ENCODE measurements at places on chromosomes 12 and 14.
A peak's percentile ranks its signal among the peaks of the same experiment; 100 is the strongest.

DNA sequence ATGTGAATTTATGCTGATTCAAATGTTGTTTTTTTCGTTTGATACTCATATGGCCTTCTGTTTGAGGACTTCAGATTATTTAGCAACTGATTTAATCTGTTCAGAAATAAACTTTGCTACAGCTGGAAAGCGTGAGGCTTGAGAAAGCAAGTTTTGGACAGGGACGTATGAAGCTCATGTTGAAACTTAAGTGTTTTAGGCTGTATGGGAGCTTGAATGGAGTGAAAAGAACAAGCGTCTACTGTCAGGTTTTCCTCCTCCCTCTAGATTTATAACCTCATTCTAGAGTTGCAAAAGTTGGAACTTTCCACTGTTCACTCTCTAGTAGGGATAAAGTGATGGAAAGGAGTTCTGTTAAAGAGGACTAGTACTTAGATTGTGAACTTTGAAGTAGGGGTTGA is 1.0 kb downstream of the PRPF39 start:
- no peak for DNase-seq

GRCh38 chr14:73760598-73761586 is 46.7 kb upstream of the PNMA1 start:
- no peak for DNase-seq

DNA sequence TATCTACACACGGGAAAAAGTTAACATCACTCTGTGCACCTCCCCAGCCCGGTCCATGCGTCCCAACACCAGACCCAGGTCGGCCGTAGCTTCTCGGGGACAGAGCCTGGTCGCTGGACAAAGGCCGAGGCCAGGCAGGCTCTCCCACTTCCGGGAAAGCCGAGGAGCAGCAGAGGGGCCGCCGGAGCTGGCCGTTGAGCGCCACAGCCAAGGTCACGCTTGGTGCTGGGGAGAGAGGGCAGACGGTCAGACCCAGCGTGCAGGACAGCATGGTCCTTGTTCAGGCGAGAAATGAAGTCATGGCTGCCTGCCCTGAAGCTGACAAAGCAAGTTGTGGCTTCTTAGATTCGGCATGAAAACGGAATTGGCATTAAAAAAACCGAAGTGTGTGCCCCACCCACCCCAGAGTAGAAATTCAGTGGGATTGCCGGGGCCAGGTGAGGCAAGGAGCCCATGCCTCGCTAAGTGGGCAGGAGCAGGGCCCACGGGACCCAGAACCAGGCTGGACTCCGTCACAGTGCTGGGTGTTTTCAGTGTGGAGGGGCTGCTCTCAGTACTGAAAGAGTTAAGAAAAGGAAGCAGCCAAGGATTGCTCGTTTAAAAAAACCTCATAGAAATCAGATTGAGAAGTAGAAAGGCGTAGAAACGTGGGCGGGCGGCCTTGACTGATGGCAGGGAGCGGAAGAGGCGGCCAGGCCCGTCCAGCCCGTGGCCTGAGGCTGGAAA is 4.3 kb downstream of the ARL6IP4 start:
- DNase-seq, result no peak

DNA sequence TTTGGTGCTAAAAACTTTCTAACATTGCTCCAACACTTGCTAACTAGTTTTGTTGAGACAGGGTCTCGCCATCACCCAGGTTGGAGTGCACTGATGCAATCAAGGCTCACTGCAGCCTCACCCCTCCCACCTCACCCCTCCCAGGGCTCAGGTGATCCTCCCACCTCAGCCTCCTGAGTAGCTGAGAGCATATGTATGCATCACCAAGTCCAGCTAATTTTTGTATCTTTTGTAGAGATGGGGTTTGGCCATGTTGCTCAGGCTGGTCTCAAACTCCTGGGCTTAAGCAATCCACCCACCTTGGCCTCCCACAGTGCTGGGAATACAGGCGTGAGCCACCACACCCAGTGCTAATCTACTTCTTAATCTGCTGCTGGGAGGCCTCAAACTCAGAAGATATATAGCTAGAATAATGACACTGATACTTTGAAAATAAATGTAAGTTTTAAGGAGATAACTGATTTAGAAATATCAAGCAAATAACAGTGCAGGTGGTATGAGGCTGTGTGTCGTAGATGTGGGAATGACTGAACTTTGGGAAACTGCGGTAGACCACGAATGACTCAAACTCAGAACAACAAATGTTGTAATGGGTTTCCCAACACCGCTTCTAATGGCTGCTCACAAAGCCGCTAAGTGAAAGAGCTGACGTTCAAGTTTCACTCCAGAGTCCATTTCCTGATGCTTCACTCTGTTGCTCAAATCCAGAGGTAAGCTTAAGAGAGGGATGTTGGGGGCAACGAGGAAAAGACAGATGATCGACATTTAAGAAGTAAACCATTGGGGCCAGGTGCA is 10.0 kb downstream of the TMCC3 start:
- DNase-seq, result no peak

GRCh38 chr12:127681151-127681754 is 585.7 kb upstream of the TMEM132C start:
- DNase-seq, result no peak

DNA sequence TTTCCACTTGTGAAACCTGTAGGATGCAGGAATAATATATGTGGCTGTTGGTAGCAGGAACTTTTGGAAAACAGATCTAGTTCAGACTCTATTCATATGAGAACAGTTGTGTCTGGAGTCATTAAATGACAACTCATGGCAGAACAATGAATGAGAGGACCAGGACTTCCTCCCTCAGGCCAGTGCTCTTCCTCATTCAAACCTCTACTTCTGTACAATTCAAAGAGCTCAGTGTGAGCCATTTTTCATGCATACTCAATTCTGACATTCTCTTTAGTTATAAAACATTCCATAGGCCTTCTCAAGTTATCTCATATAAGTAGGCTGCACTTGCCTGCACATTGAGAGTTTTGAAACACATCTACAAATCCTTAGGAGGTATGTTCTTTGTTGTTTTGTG is 1526.6 kb upstream of the FLRT2 start:
- no peak for DNase-seq

DNA sequence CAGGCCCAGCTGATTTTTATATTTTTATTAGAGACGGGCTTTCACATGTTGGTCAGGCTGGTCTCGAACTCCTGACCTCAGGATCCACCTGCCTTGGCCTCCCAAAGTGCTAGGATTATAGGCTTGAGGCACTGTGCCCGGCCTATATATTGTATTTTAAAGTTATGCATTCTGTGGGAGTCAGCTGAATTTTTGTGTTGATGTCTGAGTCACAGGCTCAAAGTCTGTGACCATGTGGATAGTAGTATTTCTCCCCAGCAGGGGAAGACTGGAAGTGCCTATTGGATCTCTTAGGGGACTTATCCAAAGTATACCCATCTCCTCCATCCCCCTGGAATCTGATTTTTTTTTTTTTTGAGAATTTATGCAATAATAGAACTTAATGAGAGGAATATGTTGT is 43.8 kb upstream of the ATF1 start:
- no peak for DNase-seq

- no peak for DNase-seq
Observed at GRCh38 chr12:124344022-124344421, 49.1 kb downstream of the RFLNA start.

- no peak for DNase-seq
Observed at GRCh38 chr12:39975374-39975918, 130.4 kb downstream of the SLC2A13 start.

DNA sequence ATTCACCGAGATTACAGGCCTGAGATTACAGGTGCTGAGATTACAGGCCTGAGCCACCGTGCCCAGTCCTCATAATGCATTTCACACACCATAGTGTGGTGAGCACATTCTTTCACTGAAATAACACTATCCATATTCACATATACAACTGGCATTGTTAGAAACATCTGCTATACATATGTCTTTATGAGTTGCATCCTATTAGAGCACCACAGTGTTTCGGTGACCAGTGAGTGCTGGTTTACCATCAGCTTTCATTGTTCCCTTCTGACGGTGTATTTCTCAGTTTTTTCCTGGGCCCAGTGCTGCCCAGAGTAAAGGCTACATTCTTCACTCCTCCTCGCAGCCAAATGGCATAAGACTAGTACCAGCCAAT is 96.2 kb upstream of the FGD4 start:
- no peak for DNase-seq

- DNase-seq, result no peak
Observed at GRCh38 chr14:60254176-60254575, 5.2 kb downstream of the PPM1A start.

- no peak for DNase-seq
Observed at GRCh38 chr14:62079038-62079437, 316.8 kb downstream of the SNAPC1 start.

GRCh38 chr12:7959701-7960121 is 23.7 kb upstream of the SLC2A3 start:
- no peak for DNase-seq

DNA sequence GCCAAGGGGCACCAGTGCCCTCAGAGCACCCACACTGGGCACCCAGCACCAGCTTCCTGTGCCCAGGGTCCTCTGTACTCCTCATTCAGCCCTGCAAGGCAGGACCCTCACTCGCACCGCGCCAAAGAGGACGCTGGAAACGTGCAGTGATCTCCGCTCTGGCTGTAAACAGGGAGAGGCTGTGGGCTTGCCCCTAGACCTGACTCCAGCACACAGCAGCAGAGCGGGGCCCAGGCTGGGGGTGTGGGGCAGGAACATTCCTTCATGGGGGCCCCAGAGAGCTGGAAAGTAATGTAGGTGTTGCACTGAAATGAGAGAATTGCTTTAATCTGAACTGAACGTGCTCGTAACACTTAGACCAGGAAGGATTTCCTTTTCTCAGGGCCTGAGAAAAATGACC is 5.0 kb upstream of the BRF1 start:
- no peak for DNase-seq

GRCh38 chr12:116183741-116184141 is 93.8 kb downstream of the MED13L start:
- DNase-seq, result no peak

GRCh38 chr14:31251028-31251958 is 43.7 kb upstream of the HECTD1 start:
- no peak for DNase-seq

DNA sequence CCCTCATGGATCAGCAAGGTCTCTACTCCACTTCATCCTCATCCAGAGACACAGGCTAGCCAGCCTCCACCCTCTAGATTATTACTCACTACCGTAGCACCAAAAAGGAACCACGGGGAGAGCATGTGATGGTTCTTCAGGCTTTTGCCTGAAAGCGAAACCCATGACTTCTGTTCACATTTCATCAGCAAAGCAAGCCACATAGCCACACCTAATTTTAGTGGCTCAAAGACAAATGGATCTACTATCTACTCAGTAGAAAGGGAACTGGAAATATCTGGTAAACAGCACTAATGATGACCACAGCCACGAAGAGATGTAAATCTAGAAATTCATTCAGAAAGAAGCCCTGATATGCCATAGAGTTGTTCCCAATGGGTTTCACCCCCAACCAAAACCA is 51.4 kb downstream of the VCPKMT start:
- DNase-seq, result peak; percentile 34

GRCh38 chr12:15851045-15851620 is 31.1 kb upstream of the STRAP start:
- DNase-seq, result no peak

GRCh38 chr14:77302926-77303325 is 17.8 kb downstream of the POMT2 start:
- no peak for DNase-seq

- DNase-seq, result no peak
Observed at GRCh38 chr14:97388408-97388807, 591.2 kb downstream of the VRK1 start.

DNA sequence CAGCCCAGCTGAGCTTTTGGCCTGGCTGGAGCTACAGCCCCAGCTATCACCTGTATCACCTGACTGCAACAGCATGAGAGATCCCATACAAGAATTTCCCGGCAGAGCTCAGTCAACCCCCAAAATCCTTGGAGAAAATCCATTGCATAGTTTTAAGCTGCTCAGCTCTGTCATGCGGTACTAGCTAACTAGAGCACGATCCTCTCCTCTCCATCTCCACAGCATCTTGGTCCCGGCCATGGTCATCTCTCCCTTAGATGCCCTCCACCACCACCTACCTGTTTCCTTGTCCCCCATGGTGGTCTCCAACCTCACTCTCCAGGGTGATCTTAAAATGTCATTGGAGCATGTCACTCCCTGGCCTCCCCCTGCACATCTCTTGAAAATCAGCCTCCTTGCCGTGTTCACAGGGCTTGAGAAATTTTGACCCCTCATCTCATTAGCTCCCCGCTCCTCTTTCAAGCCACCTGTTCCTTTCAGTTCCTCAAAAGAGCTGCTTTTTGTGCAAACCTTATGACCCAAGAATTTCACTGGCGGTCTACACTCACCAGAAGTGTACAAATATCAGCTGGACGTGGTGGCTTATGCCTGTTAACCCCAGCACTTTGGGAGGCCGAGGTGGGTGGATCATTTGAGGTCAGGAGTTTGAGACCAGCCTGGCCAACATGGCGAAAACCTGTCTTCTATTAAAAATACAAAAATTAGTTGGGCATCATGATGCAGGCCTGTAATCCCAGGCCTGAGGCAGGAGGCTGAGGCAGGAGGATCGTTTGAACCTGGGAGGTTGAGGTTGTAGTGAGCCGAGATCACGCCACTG is 8.1 kb upstream of the CLMN start:
- DNase-seq, result no peak

DNA sequence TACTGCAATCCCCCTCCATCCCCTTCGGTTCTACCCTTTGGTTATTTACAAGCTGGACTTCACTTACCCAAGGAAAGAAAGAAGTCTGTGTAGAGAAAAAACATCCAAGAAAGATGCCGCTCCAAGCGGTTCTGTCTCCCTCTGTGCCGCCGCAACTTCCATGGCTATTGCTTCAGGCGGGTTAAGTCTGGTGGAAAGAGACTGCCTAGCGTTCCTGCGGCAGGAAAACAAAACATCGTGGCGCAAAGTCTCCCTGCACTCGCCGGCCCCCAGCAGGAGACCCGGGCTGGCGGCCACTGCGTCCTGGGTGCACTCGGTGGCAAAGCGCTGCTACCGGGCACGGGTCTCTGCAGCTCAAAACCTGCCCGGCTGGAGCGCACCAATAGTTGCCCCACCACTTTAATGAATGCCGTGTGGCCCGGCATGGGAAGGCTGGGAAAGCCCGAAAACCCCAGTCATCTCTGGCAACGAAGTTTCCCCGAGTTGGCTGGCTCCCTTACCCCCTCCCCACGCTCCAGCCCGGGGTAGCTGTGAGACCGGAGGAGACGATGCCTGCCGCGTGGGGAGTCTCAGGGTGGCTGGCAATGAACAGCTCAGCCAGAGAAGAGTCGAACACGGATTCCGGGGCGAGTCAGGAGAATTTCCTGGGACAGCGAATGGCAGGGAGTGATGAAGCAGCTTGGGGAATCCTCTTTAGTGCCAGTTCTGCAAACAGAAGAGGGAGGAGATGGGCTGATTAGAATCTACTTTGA is 3.5 kb upstream of the KCNK10 start:
- DNase-seq, result no peak

- no peak for DNase-seq
Observed at GRCh38 chr12:43063650-43064049, 474.1 kb upstream of the PRICKLE1 start.

DNA sequence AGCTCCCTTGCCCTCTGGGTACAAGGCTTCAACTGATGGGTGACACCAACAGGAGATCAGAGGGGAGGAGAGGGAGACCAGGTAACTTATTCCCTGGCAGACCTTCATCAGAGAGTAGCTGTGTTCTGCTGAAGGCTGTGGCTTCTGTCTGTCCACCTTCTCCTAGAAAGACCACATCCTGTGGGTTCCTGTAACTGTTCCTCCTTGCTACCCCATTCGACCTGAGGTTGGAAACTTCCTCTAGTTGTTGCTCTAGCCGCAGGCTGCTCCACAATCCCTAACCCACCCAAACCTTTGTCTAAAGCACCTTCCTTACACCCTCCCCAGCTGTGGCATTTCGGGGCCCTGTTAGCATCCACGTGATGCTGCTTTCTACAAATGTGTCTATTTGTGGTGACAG is 454.2 kb downstream of the DPF3 start:
- DNase-seq, result no peak
